ENCODE measurements at places on chromosomes 12 and 14.

GRCh38 chr14:51879170-51879569 is 18.8 kb downstream of the GNG2 start:
- no peak for DNase-seq

DNA sequence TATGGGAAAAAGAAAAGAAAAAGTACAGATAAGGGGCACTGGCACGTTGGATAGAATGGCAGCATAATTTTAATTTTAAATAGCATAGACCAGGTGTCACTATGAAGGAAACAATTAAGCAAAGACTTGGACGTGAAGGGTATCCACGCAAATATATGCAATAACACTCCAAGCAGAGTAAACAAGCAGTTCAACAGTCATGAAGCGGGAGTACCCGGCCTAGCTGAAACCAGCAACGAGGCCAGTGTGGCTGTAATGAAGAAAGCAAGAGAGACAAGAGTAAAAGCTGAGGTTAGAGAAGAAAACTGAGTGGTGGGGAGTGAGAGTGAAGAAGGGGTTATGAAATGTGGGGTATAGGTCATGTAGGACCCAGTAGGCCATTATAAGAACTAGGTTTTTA is 85.4 kb downstream of the BCL2L14 start:
- DNase-seq = no peak

DNA sequence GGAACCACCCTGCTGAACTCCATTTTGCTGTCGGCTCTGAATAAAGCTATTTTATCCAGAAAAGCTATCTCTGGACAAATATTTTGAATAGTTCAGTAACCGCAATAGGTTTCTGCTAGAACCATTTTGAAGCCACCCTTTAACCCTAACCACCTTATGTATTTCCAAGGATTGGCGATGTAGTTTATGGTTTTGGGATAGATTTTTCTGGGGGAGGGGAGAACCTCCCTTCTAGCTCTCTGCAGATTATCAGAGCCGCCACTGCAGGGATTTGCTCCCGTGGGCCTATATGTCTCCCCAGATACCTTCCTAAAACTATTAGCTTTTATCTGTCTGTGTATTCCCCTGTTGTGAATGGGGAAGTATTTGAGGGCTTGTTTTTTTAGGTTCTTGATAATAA is 1.8 kb upstream of the TUBA1B start:
- no peak for DNase-seq

DNA sequence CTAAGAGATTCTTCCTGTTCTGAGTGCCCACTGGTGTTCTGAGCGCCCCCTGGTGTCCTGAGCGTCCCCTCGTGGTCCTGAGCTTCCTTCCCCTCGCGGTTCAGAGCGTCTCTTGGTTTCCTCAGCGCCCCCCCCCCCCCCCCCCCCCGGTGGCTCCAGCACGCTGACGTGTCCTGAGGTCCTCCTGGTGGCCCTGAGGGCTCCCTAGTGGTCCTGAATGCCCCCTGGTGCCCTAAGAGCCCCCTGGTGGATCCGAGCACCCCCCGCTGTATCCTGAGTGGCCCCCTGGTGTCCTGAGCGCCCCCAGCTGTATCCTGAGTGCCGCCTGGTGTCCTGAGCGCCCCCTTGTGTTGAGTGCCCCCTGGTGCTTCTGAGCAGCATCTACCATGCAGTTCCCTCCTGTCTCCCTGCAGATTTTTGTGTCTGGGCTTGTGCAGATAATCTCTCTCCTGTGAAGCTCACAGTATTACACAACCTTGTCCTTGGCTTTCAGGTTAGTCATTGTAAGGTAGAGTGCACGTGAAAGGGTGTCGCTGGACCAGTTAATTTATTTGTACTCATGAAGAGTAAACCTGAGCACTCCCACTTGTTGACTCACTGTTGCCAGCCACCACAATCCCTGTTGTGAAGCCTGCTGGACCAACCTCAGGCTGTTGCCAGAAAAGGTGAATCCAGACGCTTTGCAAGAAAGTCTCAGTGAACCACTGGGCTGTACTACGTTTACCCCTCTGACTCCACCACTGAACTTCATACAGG is 1168.4 kb downstream of the TMEM121 start:
- no peak for DNase-seq

- DNase-seq = no peak
These were observed 55.6 kb upstream of the OAS1 start for GRCh38 chr12:112851024-112851777.

DNA sequence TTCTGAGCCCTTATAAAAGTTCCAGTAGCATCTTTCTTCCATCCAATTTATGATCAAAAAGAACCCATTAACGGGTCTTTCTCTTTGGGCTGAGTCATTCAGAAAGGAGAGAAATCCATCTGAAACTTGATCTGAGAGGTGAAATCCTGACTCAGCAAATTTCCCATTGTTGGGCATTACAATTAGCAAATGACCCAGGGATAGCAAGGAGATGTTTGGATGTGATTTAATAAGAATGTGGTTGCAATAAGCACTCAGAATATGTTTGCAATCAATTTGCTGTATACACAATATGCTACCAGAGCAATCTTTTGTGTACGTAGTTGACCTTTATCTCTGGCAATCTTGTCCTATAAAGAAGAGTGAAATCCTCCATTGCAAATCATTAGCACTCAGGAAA is 122.7 kb downstream of the CCDC60 start:
- DNase-seq = no peak

DNA sequence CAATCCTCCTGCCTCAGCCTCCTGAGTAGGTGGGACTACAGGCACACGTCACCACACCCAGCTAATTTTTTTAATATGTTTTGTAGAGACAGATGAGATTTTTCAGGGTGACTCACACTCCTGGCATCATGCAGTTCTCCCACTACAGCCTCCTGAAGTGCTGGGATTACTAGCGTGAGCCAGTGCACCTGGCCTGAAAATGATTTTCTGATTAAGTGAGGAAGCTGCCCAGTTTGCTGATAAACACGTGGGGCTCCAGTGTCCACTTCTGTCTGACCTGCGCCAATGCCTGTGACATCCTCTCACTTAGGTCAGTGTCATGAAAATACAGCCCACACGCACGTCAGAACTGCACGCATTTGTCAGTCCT is 37.0 kb upstream of the SFSWAP start:
- no peak for DNase-seq

Data from Kasumi-1 (cell line).